Astrocyte of the spinal cord (primary cell): ENCODE measurements at places on chromosomes 1 and 21.

DNA sequence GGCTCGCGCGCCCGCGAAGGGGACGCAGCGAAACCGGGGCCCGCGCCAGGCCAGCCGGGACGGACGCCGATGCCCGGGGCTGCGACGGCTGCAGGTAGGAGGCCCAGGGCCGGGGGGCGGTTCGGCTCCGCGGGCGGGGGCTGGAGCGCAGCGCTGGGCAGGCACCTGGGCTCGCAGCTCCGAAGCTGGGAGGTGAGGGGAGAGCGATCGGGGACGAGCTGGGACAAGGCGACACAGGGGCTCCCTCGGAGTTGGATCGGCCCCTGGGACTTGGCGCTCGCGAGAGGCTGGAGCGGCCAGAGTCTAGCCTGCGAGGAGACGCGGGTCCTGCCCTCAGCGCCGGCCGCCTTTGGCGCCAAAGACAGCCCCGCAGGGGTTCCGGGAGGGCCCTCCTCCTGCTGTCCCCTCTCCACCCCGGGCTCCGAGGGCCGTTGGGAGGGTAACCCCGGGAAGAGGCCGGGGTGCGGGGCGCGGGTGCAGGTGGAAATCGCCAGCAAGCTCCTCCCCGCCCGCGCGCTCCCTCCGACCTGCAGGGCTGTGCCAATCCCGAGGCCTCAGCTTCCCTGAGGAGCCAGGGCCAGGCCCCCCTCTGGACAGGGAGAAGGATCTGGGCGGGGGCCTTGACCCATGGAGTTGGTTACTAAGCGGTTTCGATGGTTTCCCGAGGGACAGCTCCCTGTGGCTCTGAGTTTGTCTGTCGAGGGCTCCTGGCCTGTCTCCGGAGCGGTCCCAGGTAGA, 401 bp downstream of the TP73 start:
- no peak for DNase-seq

DNA sequence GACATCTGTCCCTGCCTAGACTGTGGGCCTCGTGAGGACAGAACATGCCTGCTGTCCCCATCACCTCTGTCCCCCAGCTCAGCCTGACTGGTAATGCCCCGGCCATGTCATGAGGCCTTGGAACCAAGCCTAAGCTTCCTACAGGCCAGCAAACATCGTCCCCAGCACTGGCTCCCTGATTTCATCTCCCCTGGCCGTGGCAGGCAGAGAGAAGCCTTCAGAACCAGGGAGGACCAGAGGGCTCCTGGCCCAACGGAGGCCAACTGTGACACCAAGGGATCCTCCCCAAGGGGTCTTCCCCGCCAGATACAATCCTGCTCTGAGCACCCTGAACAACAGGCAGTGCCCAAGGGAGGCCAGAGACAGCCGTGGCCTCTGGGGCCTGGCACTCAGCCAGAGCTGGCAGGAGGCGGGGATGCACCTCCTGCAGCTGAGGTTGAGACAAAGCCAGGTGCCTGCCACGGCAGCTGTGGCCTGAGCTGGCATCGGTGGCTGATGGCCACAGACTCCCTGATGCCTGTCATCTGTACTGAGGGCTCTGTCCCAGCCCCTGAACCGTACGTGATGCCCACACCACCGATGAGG, 9.9 kb upstream of the NPHP4 start:
- DNase-seq, result no peak

- DNase-seq, result no peak
Observed at GRCh38 chr1:27383039-27383605, at the start of gene CD164L2. TSS of gene CD164L2 (minus strand) at chr1:27383333. CDS start at chr1:27383239, 94 bp downstream.

GRCh38 chr1:167473761-167474160, 44.6 kb downstream of the CD247 start:
- no peak for DNase-seq

DNA sequence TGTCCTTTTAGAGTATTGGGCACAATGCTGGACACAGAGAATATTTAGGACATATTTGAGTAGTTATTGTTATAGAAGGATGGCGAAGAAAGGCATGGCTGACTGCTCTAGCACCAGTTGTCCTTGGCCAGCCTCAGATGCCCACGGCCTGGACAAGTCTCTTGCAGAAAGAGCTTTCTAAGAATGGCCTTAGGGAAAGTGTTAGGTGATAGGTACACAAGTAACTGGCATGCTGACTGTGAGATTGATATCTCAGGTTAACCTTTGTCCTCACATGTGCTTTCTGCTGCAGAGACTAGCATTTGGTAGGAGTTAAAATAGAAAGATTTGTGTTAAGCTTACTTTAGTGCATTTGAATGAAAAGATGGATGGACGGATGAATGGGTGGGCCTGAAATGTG, 10.1 kb downstream of the SFT2D2 start:
- no peak for DNase-seq

- DNase-seq, result peak; percentile 13
Observed at GRCh38 chr1:28507247-28507645, 1.4 kb downstream of the RCC1 start.

DNA sequence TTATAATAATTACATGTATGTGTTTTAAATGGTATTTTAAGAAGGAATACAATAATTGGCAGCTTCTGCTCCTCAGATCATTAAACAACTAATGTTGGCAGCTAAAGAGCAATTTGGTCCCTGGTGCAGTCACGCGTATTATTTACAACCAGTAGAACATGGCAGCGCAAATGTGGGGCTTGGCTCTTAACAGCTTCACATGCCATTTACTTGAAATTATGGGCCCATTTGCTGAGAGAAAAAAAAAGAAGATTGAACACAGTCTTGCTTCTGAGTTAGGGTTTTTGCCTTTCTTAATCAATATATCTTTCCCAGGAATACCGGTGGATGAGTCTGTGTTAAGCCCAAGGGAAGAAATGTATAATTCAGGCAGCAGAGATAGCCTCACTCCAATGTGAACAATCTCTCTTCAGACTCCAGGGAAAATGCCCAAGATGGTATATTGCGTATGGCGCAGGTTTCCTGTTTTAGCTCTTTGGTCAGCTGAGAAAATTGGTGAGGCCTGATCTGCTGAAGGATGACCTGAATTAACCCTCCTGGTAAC, 174.5 kb downstream of the DISC1 start:
- no peak for DNase-seq

- no peak for DNase-seq
Observed at GRCh38 chr1:109801791-109802135, 38.0 kb upstream of the EPS8L3 start.
